CD4-positive, alpha-beta memory T cell (primary cell): ENCODE measurements at places on chromosomes 6 and 20. TPM values are rescaled to one million over a fixed set of nuclear protein-coding genes. Genes with fewer than 3 reads are reported as not detected.

GRCh38 chr6:56840467-56841380, 114.2 kb upstream of the BEND6 start:
- DNase-seq = no peak

- no peak for DNase-seq
Measured at GRCh38 chr6:148250975-148251685, 91.5 kb upstream of the SASH1 start.

DNA sequence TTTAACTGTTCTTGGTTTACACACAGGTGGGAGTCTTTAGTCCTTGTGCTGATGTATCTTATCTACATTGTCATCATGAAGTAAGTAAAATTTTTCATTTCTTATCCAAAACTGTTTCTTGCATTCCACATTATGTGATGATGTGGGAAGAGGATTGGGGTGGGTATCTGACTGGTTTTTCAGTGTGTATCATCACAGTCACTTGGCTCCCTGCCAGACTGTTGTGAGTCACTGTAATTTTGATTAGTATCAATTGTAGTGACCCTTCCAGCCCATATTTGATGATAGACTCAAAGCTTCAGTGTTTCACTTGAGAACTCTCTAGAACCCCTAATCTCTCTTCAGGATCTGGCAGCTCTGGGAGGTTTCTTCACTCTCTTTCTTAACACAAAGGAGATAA, 84.5 kb upstream of the RIN2 start:
- DNase-seq = no peak

DNA sequence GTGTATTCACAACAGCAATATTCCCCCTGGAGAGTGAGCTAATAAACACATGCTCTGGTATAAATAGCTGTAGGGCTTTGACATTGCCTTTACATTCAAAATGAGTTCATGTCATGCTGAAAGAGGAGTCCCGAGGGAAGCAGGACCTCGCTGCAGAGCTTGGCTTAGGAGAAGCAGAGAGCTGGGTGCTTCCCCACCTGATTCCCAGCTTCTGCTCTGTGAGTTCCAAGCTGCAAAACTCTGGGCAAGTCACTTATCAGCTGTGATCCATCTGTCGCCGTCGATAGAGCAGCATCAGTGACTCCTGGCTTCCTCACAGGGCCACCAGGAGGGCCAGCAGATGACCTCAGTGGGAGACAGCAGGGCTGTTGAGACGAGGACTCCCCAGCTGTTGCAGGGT, 241.8 kb downstream of the ANKRD60 start:
- DNase-seq = no peak

GRCh38 chr20:47175493-47175892, 181.0 kb downstream of the ZMYND8 start:
- DNase-seq = no peak

LY6G6D gene
- not detected for total RNA-seq

SGK1 gene
- 14.3 TPM for total RNA-seq

CAP2 gene
- total RNA-seq = not detected

CEP43 gene
- total RNA-seq = 24.9 TPM

HSPA12B gene
- total RNA-seq = not detected
